ENCODE measurements at places on chromosomes 4 and X. TPM values are rescaled to one million over a fixed set of nuclear protein-coding genes. Genes with fewer than 3 reads are reported as not detected.

CENPVL3 gene
- 2.0 TPM for total RNA-seq

TRPC3 gene
- total RNA-seq: not detected

TSPAN7 gene
- 3.5 TPM for total RNA-seq

SPANXB1 gene
- total RNA-seq: not detected

CFI gene
- total RNA-seq: not detected

EPGN gene
- 0.77 TPM for total RNA-seq

SRPK3 gene
- not detected for total RNA-seq

KLKB1 gene
- not detected for total RNA-seq

RPS6KA6 gene
- 8.5 TPM for total RNA-seq

BTC gene
- 0.20 TPM for total RNA-seq

FAAH2 gene
- total RNA-seq: 0.20 TPM

PNMA6A gene
- total RNA-seq: 1.9 TPM

PRKG2 gene
- 0.29 TPM for total RNA-seq

ESX1 gene
- total RNA-seq: 0.84 TPM

FAT4 gene
- 8.0 TPM for total RNA-seq

ALG13 gene
- 31.0 TPM for total RNA-seq

NKX3-2 gene
- total RNA-seq: 5.2 TPM

TREX2 gene
- 0.36 TPM for total RNA-seq

STBD1 gene
- total RNA-seq: 7.2 TPM

Measured in astrocyte (in vitro differentiated cells and primary cell).